ENCODE measurements at places on chromosomes 13 and 19. TPM values are rescaled to one million over a fixed set of nuclear protein-coding genes. Genes with fewer than 3 reads are reported as not detected.

Gene ARHGEF18
- total RNA-seq, result 13.6 TPM

Gene MRPL57
- 11.4 TPM for total RNA-seq

Gene TMEM238
- total RNA-seq, result 0.15 TPM

Gene PALM
- 13.9 TPM for total RNA-seq

Gene UBE2L5
- not detected for total RNA-seq

Gene KANK2
- total RNA-seq, result 17.5 TPM

Gene CYP4F8
- not detected for total RNA-seq

Gene FREM2
- 21.3 TPM for total RNA-seq

Gene KPTN
- 18.1 TPM for total RNA-seq

Gene CGB8
- not detected for total RNA-seq

Gene ZIK1
- 35.1 TPM for total RNA-seq

Gene TSSK6
- 4.6 TPM for total RNA-seq

GRCh38 chr19:23281663-23282276 lies 31.6 kb upstream of the ZNF724 start:
- no peak for DNase-seq

DNA sequence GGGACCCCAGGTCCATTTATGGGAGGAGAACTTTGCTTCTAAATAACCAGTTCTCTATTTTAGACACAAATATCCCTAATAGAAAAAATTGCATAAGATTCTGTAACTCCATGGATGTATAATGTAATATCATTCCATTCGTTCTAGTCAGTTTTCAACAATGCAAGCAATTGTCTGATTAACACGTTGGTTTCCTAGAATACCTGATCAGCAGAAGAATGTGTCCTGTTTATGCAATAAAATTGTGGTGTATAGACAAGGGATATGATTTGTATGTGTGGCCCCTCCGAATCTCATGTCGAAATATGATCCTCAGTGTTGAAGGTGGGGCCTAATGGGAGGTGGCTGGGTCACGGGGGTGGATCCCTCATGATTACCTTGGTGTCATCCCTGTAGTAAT lies 62.1 kb downstream of the RUBCNL start:
- no peak for DNase-seq

- peak; percentile 82 for DNase-seq
Observed at GRCh38 chr19:4678881-4679790, 9.0 kb upstream of the MYDGF start.

- no peak for DNase-seq
Observed at GRCh38 chr19:17865364-17866311, 5.9 kb downstream of the RPL18A start.

DNA sequence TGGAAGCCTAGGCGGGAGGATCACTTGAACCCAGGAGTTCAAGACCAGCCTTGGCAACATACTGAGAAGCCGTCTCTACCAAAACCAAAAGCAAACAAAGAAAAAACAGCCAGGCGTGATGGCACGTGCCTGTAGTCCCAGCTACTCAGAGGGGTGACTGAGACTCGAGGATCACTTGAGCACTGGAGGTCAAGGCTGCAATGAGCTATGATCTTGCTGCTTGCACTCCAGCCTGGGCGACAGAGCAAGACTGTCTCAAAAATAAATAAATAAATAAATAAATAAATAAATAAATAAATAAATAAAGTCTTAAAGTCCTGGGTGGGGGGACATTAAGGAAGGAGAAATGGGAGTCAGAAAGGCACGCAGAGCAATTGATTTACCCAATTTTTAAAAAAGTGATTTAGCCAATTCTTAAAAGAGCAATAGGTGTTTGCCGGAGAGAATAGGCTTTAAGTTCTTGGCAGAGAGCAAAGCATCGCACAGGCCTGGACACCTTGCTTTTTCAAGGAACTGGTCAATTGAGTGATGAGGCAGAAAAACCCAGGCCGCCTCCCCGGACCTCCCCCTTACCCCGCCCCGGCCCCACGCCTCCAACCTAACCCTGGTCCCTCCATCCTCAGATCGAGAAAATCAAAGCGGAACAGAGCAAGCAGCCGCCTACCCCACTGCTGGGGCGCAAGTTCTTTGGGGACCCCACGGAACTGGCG lies 9.5 kb upstream of the SHKBP1 start:
- DNase-seq, result peak; percentile 38

DNA sequence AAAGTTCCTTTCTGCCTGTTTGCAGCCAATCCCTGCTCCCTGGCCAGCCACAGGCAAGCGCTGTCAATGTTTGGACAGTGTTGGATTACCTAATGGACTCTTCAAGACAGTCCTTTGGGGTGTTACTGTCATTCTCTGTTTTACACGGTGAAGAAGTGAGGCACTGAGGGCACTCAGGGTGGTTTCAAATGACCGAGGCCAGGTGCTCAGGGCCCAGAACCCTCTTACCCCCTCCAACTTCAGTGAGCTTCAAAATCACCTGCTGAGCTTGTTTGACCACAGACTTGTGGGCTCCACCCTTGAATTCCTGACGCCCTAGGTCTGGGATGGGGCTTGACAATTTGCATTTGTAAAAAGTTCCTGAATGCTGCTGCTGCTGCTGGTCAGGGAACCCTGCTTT lies 97.9 kb downstream of the GGACT start:
- peak; percentile 43 for DNase-seq

GRCh38 chr13:33194820-33195692 lies 90.5 kb downstream of the STARD13 start:
- DNase-seq, result no peak

DNA sequence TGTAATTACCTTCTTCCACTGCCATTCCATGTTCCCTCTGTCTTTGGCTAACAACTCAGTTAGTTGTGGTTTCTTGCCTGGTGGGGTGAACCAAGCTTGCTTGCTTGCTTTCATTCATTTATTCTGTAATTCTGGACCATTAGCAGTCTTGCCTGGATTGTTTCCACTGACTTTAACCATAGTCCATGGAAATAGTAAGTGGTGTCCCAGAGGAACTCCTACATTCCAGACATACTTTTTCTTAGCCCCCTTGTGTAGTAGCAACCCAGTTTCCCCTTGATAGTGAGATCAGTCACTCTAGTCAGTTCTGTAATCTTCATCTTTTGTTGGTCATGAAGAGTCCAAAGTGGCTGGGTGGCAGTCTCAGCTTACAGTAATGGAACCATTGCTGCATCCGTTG lies 23.2 kb downstream of the PDS5B start:
- no peak for DNase-seq

DNA sequence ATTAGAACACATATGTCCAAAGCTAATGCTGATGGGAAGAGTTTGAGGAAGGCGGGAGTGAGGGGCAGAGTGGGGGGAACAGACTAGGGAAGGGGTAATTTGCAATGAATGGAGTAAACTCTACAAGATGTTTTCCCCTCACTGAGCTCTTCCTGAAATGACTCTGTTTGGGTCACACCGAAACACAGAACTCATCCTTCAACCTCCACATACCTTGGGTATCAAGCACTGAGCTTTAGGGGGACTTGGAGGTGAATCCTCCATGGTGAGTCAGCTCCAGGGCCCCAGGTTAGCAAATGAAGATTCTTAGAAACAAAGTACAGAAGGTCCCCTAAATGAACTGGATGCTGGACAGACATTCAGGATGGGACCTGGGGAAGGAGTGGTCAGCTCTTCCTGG lies 1.3 kb upstream of the SIGLEC10 start:
- DNase-seq, result no peak

GRCh38 chr19:29379257-29380021 lies 146.4 kb upstream of the VSTM2B start:
- DNase-seq, result no peak

- DNase-seq, result no peak
Observed at GRCh38 chr13:21050288-21051197, 10.8 kb downstream of the LATS2 start.

- DNase-seq, result no peak
Observed at GRCh38 chr19:34189199-34189916, 17.1 kb downstream of the LSM14A start.

DNA sequence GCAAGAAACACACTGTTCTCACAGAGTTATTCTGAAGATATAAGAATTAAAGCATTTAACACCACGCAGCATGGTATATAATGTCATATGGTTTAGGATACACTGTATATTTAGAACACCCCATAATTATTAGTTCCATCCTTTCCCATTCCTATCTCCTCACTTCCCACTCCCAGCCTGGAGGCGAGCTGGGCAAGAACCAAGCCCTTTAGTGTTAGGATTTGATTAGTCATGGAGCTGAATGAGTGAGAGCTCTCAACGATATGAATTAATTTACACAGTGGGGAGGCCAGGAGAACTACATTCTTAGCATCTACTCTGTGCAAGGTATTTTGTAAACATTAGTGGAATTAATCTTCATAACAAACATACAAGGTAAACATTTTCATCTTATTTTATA lies 934.3 kb downstream of the DIAPH3 start:
- DNase-seq, result no peak
